Thoracic aorta (tissue), 2 donors: ENCODE measurements at places on chromosomes 5 and 9. TPM values are rescaled to one million over a fixed set of nuclear protein-coding genes. Genes with fewer than 3 reads are reported as not detected.

The ESM1 gene
- 3.9 TPM for total RNA-seq

The LMX1B gene
- not detected for total RNA-seq

The PLCXD3 gene
- total RNA-seq, result 4.3 TPM

The SH3GL2 gene
- total RNA-seq, result not detected

The PCDHGC4 gene
- 6.4 TPM for total RNA-seq

The PPIC gene
- 78.0 TPM for total RNA-seq

The CRB2 gene
- total RNA-seq, result not detected

The CETN3 gene
- total RNA-seq, result 12.2 TPM

The PPP3R2 gene
- not detected for total RNA-seq

- DNase-seq, result no peak
These were observed 37.6 kb upstream of the SMAD5 start for GRCh38 chr5:136094913-136095641.

GRCh38 chr5:10036136-10036815 lies 213.4 kb downstream of the ATPSCKMT start:
- no peak for DNase-seq

DNA sequence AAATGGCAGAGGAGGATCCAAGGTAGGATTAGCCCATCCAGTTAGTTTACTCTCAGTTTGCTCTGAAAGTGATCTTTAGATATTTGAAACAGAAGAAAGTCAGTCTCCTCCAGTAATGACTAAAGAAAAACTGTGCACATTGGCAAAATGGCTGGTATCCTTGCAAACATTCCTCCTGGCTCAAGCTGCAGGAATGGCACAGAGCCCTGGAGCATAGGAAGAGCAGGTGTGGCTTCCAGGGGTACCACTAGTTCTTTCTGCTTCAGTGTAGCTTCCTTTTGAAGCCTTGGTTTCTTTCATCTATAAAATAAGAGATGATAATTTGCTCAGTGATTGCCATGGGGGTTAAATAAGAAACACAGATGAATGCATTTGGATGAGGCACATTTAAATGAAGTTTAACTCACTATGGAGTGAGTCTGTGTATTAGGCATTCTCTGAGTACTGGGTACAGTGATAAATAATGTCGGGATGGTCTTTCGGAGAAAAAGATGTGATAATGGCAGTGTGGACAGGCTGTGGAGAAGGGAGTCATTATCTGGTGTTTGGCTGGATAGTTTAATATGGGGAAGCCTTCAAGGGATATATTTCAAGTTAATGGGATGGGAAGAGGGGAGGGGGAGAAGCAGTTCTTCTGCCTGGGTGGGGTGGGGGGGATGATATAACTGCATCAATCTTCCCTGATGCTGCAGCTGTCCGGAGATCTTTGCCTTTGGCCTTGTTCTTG lies 217.3 kb upstream of the KLF4 start:
- no peak for DNase-seq

GRCh38 chr5:81633471-81633870 lies 117.4 kb downstream of the SSBP2 start:
- DNase-seq, result no peak

DNA sequence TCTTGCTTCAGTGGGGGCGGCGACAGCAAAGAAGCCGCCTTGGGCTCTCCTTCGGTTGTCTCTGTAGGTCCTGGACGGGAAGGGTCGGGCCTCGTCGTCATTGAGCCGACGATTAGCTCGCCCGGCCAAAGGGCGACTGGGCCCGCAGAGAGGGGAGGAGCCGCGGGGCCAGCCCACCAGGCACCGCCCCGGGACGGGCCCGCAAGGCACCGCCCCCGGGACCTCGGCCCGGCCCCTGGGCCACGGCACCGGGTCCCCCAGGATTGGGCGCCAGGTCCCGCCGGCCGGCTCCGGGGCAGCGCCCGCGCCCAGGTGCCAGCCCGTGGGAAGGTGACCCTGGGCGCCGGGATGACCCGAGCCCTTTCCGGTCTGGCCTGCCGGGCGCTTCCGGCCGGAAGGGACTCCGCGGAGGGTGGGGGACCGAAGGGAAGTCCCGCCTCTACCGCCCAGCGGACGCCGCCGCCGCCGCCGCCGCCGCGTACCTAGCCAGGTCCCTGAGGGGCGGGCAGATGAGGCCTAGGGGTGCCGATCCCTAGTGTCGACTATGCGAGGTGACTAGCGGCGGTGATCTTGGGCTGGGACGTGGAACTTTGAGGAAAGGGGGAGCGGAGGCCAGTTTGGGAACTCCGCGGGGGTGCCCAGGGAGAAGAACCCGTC lies at the start of the genes GBA2 and RGP1:
TSS of gene GBA2 (minus strand) at position 371 of the 657 bp plus-strand sequence. CDS start 524 bp downstream, outside the sequence.
TSS of gene RGP1 (plus strand) at position 430 of the 657 bp plus-strand sequence. CDS start 469 bp downstream, outside the sequence.
- no peak for DNase-seq

DNA sequence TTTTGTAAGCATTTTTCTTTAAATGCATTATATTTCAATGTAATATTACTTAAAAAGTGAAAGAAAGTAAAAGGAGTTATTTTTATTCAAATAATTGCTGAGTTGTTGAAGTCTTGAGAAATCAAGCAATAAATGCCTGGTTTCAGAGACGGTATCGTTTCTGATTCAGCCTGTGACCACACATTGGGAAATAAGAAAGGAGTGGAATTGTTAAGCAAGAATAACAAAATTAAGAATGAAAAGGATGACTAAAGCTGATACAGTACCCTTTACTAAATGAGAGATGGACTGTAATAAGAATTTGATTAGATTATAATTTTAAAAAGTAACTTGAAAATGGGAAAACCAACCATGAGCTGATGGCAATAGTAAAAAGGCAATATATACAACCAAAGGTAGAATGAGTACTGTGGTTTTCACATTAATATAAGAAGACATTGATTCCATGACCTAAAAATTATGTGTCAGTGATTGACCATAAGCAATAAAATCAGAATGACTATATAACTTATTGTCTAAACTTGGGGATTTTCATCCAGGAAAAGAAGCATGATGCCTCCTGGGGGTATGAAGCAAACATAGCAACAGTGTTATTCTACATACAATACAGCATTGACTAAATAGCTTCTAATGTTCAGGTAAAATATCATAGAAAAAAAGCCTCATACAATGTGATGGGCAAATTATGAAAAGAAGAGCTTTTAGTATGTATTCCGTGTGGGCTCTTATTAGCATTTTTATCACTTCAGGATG lies 101.9 kb upstream of the PRDM9 start:
- DNase-seq, result no peak

- no peak for DNase-seq
These were observed 50.2 kb downstream of the RICTOR start for GRCh38 chr5:39024005-39024404.

DNA sequence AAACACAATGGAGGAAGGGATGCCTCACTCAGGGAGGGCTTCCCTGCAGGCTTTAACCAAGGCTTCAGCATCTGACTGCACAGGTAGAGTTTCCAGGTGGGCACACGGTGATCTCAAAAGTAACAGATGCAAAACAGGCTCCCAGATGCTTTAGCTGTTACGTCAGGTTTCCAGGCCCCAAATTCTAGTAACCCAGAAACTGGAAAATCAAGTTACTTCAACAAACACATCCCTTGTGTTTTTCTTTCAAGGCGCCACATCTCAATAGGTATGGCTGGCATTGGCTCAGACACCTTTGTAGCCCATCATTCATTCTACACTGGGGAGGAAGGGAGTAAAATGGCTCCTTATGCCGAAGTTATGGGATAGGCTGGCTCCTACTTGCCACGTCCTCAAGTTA lies 27.4 kb downstream of the NRG2 start:
- no peak for DNase-seq

DNA sequence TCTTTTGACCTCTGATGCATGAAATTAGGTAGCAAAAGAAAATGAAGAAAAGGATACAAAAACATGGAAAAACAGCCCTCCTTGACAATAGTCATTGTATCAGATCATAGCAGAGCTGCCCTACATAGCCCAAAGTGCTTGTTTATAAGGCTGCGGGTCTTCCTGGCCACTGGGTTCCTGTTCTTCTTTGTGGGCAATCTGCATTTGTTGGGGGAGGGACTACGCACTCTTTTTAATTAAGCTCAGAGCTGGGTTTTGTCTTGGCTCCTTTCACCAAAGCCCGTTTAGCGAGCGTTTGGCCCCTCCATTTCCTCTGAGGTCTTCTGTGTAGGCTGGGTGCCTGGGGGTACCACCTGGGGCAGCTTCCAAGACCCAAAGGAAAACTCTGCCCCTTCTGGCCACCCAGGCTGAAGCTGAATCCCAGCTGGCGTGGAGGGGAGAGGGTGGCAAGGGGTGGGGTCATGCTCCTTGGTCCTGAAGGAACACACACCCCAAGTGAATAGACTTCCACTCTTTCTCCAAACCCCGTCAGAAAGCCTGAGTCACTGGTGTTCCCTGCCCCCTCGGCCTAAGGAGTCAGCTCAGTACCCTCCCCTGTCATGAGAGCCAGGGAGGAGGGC lies 6.5 kb upstream of the PAX5 start:
- DNase-seq, result no peak

- DNase-seq, result no peak
These were observed 464.2 kb downstream of the EBF1 start for GRCh38 chr5:158635565-158635964.

DNA sequence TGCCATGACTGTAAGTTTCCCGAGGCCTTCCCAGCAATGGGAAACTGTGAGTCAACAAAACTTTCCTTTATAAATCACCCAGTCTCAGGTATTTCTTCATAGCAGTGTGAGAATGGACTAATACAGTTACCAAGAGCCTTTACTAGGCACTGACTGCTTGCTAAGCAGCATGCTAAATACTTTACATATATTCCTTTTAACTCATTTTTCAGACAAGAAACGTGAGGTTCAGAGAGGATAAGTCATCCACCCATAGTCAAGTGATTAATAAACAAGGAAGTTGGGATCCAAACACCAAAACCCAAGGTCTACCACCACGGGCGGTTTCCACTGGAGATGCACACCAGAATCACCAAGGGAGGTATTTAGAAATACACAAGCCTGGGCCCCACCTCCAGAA lies 50.8 kb downstream of the GABBR2 start:
- DNase-seq, result no peak
